Lung (tissue), 17 donors: ENCODE measurements at places on chromosomes 3 and 15. TPM values are rescaled to one million over a fixed set of nuclear protein-coding genes. Genes with fewer than 3 reads are reported as not detected.

The MASP1 gene
- 8.3 TPM for total RNA-seq

GRCh38 chr3:44329946-44330345, 8.6 kb upstream of the TCAIM start:
- DNase-seq: no peak

The ALS2CL gene
- total RNA-seq: 53.6 TPM

- no peak for DNase-seq
Observed at GRCh38 chr3:35745351-35745750, 106.0 kb downstream of the ARPP21 start.

DNA sequence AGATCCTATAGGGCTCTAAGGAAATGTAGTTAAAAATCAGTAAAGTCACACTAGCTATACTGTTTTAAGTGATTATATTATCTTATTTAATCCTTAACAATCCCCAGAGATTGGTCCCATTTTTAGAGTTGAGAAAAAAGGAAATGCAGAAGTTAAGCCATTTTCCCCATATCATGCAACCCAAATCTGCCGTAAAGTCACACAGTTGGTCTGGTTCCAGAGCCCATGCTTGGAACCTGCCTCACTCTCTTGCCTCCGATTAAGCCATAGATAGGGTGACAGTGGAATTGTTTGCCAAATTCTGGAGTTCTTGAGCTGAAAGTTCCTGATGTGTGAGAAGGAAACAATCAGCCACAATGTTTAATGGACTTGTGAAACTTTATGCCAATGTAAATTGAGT, 2.3 kb upstream of the P2RY13 start:
- no peak for DNase-seq

GRCh38 chr15:25839638-25840156, 23.4 kb downstream of the ATP10A start:
- no peak for DNase-seq

DNA sequence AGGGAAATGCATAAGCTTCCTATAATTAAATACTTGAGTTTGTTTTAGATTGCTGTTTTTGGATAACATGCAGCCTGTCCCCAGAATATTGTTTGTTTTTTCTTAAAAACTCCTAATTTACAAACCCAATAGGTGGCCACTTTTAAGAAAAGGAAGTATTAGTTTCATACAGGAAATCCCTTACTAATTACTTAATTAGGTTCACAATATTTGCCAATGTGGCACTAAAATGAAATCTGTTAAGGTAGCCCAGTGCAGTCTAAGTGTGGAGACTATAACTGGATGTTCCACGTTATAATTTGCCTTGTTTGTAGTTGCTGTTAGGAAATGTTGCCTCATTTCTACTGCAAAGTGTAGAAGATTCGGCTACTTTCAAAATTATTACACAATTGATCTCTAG, 195.8 kb downstream of the BBX start:
- no peak for DNase-seq

- no peak for DNase-seq
Observed at GRCh38 chr15:95832668-95833067, 497.8 kb upstream of the NR2F2 start.

The SLC7A14 gene
- 0.06 TPM for total RNA-seq

- no peak for DNase-seq
Observed at GRCh38 chr3:176739159-176739558, 458.1 kb downstream of the TBL1XR1 start.

The P3H2 gene
- 50.4 TPM for total RNA-seq

- peak; percentile 84 for DNase-seq
Observed at GRCh38 chr15:45637552-45638033, 2.8 kb downstream of the SQOR start.

GRCh38 chr3:117786349-117786748, 1076.8 kb downstream of the TUSC7 start:
- no peak for DNase-seq

GRCh38 chr3:51191768-51192167, 193.3 kb upstream of the MANF start:
- no peak for DNase-seq

DNA sequence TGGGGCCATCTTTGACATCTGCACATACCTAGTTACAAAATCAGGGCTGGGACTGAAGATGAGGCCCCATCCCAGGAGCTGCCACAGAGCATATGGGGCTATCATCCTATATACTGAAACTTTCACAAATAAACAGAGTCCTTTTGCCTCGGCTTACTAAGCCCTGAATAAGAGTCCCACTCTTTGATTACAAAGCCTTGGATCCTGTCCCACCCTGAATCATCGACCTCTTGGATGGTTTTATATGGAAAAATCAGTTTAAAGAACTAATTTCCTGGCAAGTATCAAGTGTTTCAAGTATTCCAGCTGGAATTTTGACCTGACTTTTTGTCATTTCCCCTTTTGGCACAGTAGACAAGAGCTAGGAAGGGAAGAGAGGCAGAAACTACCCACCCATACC, 331.3 kb upstream of the FRG2C start:
- peak; percentile 93 for DNase-seq

The CD86 gene
- 11.5 TPM for total RNA-seq

- DNase-seq: peak; percentile 15
Observed at GRCh38 chr15:36075333-36075732, 504.1 kb upstream of the CDIN1 start.

DNA sequence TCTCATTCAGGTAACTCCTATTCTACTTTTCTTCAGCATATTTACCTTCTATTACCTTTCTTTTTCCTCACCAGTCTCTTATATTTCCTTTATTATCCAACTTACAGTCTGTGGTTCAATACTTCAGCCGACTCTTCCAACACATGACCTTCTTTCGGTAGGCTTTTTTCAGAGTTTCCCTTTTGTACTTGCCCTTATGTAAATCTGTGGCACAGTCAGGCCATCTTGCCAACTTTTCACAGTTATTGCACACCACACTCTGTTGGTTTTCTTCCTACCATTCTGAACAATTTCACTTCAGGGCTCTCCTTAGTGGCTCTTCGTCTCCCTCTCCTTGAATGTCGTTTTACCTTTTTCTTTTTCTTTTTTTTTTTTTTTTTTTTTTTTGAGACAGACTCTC, 427.8 kb downstream of the LPP start:
- DNase-seq: no peak

DNA sequence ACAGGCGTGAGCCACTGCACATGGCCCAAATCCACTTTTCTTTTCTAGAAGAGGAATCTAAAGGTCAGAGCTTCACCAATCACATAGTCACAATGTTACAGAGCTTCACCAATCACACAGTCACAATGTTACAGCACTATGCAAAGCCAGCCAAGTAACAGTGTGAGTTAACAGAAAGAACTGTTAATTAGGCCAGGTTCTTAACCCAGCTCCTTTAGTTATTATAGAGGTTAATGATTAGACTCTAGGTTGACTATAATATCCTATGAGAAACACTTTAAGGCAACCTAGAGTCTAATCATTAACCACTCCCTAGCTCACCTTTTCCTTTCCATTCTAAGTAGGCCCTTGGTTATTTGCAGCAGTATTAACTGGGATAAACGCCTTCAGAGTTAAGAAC, 54.0 kb downstream of the TASOR start:
- no peak for DNase-seq

The GRAMD2A gene
- 25.2 TPM for total RNA-seq

GRCh38 chr15:57752436-57752835, 45.9 kb downstream of the POLR2M start:
- DNase-seq: peak; percentile 90

- no peak for DNase-seq
Observed at GRCh38 chr3:66527246-66527645, 26.4 kb upstream of the LRIG1 start.

The ARPIN gene
- total RNA-seq: 28.5 TPM

GRCh38 chr3:48047841-48048464, 31.7 kb upstream of the MAP4 start:
- DNase-seq: no peak

- no peak for DNase-seq
Observed at GRCh38 chr3:23916152-23916885, 471 bp downstream of the NKIRAS1 start.

- peak; percentile 13 for DNase-seq
Observed at GRCh38 chr3:144491333-144491732, 519.7 kb downstream of the DIPK2A start.

DNA sequence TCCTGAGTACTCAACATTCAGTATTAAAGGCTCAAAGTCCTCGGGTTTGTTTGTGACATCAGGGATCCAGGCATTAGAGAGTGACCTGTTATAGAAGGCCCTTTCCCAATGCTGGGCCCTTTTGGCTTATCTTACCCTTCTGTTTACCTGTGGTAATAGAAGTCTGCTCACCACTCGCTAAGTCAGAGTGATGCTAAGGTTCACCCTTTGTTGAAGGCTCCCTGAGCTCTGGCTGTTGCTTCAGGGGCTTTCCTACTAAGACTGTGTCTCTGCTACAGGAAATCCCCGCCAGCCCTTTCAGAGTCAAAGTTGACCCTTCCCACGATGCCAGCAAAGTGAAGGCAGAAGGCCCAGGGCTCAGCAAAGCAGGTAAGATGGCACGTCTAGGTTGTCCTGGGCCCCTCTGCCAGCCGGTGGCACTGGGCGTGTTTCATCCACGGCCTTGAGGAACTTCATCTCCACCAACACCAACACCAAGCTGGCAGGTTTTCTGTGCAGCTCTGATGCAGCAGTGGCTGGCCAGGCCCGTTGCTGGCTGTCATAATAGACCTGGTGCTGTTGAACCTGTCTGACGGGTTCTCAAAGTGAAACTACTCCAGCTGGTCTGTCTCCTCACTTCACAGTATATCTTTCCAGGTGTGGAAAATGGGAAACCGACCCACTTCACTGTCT, 99.1 kb downstream of the DNASE1L3 start:
- peak; percentile 59 for DNase-seq

The CHST13 gene
- total RNA-seq: 0.74 TPM
